Myocyte (in vitro differentiated cells): ENCODE measurements at places on chromosomes 16 and 17.

DNA sequence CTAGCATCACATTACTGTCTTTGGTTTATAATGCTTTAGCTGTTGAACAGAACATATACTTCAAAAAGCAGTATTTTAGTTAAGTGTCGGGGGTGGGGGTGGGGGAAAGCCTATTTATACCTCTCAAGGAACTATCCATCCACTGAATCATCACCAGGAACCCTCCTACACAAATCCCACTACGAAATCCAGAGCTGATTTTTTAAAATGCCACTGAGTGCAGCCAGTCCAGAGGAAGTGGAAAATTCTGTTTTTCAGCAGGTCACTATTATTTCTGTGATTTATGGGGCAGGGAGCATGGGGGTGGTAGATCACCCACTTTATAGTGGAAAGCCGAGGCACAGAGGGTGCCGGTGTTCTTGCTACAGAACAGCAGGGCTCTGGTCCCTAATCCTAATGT lies 284.1 kb downstream of the SOX9 start:
- DNase-seq, result no peak

DNA sequence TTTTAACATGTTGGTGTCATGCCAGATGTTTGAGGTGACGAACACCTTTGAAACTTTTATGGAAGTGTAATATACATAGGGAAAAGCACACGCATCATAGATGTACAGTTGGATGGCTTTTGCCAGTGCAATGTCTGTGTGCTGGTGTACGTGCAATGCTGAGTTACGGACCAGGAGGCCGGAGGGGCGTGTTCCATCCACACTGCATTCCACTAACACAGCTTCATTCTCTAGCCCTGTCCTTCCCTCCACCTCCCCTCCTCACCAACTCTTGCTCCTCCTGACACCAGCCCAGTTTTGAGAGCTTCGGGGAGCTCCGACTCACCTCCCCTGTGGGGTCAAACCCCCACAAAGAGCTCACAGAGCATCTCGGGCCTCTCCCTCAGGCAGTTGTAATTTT lies 358.8 kb downstream of the C16orf95 start:
- no peak for DNase-seq

- no peak for DNase-seq
Observed at GRCh38 chr17:74646231-74646630, 22.7 kb upstream of the CD300E start.

GRCh38 chr17:28743243-28744103 lies at the start of gene TRAF4:
TSS of gene TRAF4 (plus strand) at chr17:28744011. CDS start at chr17:28744113, 102 bp downstream.
- peak; percentile 97 for DNase-seq

- DNase-seq, result no peak
Observed at GRCh38 chr16:69270395-69270794, 40.8 kb upstream of the VPS4A start.
